ENCODE measurements at places on chromosomes 7 and 10.

GRCh38 chr7:37769291-37769690, 79.1 kb upstream of the NME8 start:
- DNase-seq = no peak

- DNase-seq = no peak
Observed at GRCh38 chr7:96059075-96059474, 262.8 kb downstream of the SLC25A13 start.

- no peak for DNase-seq
Observed at GRCh38 chr7:42024537-42024936, 212.5 kb downstream of the GLI3 start.

- no peak for DNase-seq
Observed at GRCh38 chr10:79905322-79906314, 43.3 kb downstream of the SFTPD start.

DNA sequence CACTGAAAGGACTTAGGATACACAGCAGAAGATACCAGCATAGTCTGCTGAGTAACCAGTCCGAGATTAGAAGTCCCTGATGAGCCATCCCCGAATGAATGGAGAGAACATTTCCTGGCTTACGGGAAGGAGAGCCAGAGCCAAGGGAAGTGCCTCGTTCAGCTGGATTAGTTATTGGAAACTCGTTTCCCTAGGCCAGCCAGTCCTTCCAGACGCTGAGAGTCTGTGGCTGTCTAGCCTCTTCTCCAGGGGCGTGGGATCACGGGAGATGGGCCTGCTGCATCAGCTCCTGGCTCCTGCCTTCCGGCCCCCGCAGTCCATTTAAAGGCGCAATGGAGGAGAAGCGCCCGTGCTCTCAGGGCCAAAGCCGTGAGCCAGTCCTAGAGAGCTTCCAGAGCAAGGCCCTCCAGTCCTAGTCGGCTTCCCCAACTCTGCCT, 712.8 kb downstream of the PARD3 start:
- DNase-seq = no peak

- DNase-seq = no peak
Observed at GRCh38 chr7:43779045-43779812, 20.7 kb downstream of the BLVRA start.

GRCh38 chr7:157990881-157991250, 596.8 kb downstream of the PTPRN2 start:
- no peak for DNase-seq

DNA sequence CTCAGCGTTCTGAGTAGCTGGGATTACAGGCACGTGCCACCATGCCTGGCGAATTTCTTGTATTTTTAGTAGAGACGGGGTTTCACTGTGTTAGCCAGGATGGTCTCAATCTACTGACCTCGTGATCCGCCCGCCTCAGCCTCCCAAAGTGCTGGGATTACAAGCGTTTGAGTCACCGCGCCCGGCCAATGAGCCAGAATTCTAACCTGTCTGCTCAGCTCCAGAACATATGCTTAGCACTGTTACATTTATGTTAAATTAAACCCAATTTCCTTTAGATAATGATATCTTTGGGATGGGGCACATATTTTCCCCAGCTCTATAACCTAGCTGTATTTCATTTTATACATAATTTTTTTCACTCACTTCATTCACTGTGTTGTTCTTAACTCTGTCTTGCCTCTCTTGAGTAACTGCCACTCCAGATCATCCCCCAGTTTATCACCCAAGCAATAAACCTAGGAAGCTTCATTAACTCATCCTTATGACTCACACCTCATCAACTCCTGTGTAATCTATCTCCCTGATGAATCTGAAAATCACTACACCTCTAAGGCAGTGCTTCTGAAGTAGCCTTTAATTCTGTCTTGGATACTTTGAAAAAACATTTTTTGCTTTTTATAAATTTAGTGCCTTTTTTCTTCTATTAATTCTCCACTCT, 559.7 kb upstream of the ZWINT start:
- DNase-seq = no peak

- no peak for DNase-seq
Observed at GRCh38 chr10:9172276-9172675, 1117.8 kb downstream of the GATA3 start.

DNA sequence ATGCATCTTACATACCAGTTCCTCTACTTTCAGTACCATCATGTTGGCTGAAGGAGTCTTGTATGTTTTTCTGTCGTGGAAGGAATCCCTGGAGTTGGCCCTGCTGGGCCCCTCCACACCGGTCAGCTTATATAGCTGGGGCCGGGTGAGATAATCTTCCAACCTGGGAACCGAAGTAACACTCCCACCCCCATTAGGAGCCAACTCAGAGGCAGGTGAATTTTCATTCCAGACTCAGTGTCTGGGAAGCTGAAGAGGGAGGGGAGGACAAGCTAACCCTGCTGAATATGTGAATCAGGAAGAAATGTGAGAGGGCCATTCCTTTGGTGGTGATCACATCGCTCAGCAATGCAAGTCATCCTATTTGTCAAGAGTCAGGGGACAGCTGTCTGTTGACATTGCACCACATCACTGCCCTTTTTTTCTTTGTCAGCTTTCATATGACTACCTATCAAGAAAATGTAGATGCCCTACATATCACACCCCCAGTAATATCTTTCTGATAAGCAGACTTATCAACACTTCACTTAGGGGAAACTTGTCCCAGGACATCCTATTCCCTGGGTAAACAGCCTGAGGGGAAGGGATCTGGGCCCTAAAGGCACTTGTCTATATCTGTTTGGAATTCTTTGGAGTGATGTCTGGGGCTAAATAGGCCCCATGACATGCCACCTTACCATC, at the start of gene ANKRD1:
TSS of gene ANKRD1 (minus strand) at position 102 of the 681 bp plus-strand sequence. CDS start at position 42, 60 bp downstream.
- no peak for DNase-seq

DNA sequence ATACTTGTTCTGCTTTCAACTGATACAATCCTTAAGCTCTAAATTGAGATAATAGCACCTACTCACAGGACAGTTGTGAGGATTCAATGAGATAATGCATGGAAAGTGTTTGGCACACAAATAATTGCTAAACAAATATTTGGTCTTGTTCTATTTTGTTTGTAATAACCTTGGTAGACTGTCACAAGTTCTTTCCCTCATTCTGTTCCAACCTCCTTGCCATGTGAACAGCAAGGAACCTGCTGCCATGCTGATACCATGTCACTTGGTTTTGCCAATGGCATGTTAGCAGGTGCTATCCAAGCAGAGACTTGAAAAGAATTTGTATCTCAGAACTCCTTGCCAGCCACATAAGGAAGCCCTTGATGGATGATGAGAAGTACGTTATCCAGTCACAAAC, 24.8 kb upstream of the TECTB start:
- DNase-seq = no peak

GRCh38 chr10:49187950-49188761, at the start of gene TMEM273:
TMEM273 (minus strand) TSS chr10:49188391; CDS start chr10:49188336, 55 bp downstream.
- DNase-seq = no peak

DNA sequence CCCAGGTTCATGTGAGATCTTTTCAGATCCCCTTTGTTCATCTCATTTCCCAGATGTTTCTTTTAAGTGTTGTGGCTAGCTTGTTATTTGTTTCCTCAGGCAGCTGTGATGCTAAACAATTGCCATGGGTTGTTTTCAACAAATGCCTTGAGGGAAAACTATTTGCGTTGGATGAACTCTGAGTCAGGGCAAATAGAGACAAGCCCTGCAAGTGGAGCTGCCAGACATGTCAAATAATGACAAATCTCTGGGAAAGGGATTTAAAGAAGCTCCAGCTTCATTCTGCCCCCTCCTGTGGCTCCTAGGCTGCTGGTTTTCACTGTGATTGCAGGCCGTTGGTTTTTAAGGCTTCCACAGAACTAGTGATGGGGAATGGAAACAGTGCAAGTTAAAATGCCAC, 272.4 kb upstream of the SP8 start:
- no peak for DNase-seq

GRCh38 chr10:131978851-131979250, 2.9 kb downstream of the BNIP3 start:
- no peak for DNase-seq

DNA sequence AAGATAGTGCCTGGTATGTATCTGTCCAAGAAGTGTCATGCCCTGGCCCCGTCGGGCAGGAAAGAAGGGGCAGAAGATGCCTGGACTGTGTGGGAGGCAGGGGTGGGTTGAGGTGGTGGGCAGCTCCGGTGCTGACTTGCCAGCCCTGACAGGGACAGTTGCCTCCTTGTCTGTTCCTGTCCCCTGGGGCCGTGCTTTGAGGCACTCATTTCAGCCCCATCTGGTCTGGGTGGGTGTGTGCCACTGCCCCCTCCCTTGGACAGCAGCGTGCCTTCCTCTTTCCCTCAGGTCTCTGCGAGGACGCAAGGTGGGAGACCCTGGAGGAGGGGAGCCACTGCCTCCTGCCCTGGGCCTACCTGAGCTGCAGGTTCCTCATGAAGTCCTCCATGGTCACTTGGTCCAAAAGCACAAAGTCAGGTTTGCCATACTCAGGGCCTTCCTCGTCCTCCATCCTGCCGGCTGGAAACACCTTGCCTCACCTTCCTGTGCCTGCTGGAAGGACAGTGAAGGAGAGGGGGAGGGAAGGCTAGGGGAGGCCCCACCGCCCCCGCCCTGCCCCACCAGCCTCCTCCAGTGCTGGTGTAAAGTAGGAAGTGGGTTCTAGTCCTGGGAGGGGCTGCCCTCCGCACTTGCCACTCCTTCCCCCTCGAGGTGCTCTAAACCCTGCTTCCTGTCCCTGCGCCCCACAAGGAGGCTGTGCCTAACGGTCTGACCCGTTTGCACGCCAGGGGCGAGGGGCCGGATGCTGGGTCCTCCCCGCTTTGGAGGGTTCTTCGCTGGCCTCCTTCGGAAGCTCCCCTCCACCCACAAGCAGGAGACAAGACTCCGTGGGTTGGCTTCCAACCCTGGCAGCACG, at the start of gene MYO1G:
TSS of gene MYO1G (minus strand) at position 505 of the 856 bp plus-strand sequence. CDS start at position 451, 54 bp downstream.
- DNase-seq = peak; percentile 72

DNA sequence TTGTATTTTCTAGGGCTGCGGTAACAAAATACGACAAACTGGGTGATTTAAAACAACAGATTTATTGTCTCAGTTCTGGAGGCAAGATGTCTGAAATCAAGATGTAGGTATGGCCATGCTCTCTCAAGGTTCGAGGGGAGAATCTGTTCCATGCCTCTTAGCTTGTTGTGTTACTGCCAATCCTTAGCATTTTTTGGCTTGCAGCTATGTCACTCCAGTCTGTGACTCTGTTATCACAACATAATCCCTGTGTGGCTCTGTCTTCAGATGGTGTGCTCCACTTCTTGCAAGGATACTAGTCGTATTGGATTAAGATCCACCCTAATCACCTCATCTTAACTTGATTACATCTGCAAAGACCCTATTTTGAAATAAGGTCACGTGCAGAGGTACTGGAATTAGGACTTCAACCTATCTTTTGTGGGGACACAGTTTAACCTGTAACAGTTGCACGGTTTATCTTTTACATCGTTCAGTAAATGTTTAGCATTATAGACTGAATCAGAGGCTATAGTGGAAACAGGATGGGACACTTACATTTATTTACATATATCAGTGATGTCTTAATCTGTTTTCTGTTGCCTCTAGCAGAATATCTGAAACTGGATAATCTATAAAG, 3.1 kb downstream of the C1GALT1 start:
- no peak for DNase-seq

GRCh38 chr10:45339894-45340293, 24.5 kb upstream of the OR13A1 start:
- no peak for DNase-seq

- no peak for DNase-seq
Observed at GRCh38 chr7:26856176-26856985, 8.0 kb downstream of the SKAP2 start.

DNA sequence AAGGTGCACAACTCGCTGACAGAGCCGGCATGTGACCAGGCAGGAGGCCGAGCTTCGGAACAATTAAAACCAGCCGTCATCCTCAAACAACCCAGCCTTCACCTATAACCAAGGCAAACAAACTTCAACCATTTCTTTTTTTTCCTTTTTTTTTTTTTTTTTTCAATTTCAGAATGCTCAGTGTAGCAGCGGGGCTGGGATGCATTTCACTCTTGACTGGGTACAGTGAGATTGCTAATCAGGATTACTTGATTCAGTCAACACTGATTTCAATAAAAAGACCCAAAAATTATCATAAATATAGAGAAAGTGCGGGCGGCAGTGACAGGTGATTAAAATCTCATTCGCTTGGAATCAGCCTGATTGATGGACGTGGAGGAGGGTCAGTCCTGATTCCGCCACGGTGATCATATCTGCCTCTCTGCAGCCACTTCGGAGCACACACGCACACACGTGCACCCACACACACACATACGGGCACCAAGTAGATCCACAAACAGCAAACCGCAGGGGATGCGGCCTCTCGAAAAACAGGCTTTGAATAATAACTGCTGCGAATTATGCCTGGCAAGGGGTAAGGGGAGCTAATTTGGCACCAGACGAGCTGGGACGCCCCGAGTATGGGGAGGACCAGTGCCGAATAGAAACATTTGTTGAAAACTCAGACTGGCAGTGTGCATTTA, 31.2 kb downstream of the EBF3 start:
- no peak for DNase-seq

DNA sequence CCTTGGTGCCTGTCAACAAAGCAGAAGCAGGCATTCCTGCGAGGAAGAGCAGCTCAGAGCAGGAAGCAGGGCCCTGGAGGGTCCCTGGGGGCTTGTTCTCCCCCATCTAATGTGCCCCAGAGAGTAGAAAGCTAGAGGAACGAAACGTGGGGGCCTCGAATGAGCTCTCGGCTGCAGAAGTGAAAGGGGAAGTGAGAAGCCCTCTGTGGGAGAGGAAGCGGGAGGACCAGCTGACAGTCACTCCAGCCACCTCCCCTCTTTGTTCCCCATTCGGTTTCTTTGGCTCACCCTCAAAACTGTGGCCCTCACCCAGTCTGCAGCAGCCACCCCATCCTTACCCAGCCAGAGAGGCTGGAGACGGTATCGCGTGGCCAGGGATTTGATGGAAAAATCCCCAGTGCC, 25.0 kb downstream of the C10orf105 start:
- DNase-seq = peak; percentile 19

GRCh38 chr10:43689955-43690771, 41.5 kb upstream of the ZNF32 start:
- peak; percentile 70 for DNase-seq

DNA sequence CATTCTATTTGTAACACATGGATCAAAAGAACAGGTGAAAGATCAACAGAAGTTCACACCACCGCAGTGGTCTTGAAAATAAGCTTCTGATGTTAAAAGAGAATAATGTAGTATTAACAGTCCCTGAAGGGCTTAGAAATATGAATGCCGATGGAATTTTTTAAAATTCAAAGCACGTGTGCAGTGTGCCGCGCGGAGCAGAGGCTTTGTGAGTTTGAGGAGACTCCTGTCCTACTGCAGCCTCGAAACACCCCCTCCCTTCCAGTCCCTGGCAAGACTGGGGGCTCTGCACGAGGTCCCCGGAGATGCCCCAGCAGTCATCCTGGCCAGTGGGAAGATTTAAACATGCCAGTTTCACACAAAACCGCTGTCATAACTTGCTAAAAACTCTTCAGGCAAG, 196.6 kb downstream of the DIP2C start:
- DNase-seq = no peak

- DNase-seq = no peak
Observed at GRCh38 chr7:157238087-157238486, 98.7 kb upstream of the DNAJB6 start.

- DNase-seq = no peak
Observed at GRCh38 chr10:104337521-104337984, 712 bp downstream of the ITPRIP start.

GRCh38 chr10:114379631-114380041, 24.7 kb downstream of the AFAP1L2 start:
- DNase-seq = no peak

Measured in stimulated activated CD8-positive, alpha-beta memory T cell treated with anti-CD3 and anti-CD28 coated beads, Interleukin-12 subunit alpha, Interleukin-12 subunit beta, amount 100 ng/mL, for 4 hours (primary cell).